ENCODE measurements at places on chromosomes 12 and 14. TPM values are rescaled to one million over a fixed set of nuclear protein-coding genes. Genes with fewer than 3 reads are reported as not detected.

DNA sequence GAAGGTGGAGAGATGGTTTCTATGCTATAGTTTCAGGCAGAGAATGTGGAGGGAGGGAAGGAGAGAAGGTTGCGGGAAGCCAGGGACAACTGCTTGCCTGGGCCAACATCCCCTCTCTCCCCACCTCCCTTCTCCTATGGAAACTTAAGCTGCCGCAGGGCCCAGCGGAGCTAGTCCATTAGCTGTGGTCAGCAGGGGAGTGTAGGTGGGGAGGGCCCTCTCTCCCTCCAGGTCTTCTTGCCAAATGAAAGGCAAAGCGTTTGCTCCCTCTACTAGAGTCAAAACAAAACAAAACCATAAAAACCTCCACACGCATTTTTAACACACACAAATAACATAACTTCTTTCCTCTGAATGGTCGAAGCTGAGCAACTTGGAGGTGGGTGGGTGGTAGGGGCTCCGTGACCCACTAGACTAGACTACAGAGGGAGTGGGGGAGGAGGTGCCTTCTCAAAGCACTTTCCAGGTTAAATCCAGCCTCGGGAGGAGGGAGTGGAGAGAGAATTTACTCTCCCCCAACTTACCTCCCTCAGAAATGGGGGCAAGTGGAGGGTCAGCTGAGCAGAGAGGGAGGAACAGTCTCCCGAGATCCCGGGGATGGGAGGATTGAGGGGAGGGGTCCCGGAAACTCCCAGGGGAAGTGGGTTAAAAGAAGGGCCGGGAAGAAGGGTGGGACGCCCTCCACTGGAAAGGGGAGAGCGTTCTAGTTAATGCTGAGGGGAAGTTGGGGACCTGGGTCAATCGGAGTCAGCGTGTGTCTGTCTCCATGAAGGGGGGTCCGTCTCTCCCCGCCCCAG lies 4.6 kb upstream of the CACNB3 start:
- H3K4me1 ChIP-seq, result peaks cover 32% of the 10 kb centered on the region
- H3K4me3 ChIP-seq, result peak overlapping the region; percentile 84
- H3K36me3 ChIP-seq, result no peaks in the 10 kb centered on the region
- no peak for DNase-seq
- H3K27me3 ChIP-seq, result peaks cover 17% of the 10 kb centered on the region
- peak overlapping the region; percentile 46 for H3K27ac ChIP-seq

- H3K27ac ChIP-seq, result no peak overlapping the region
- no peak for DNase-seq
- no peak overlapping the region for H3K4me3 ChIP-seq
- no peaks in the 10 kb centered on the region for H3K4me1 ChIP-seq
- H3K27me3 ChIP-seq, result peaks cover 14% of the 10 kb centered on the region
Measured at GRCh38 chr12:98814254-98814653, 169.2 kb downstream of the APAF1 start.

GRCh38 chr12:122460061-122460460 lies 37.6 kb upstream of the CLIP1 start:
- no peak for DNase-seq
- peaks cover 1% of the 10 kb centered on the region for H3K36me3 ChIP-seq
- peaks cover 14% of the 10 kb centered on the region for H3K4me1 ChIP-seq
- no peaks in the 10 kb centered on the region for H3K27me3 ChIP-seq
- no peak overlapping the region for H3K4me3 ChIP-seq

- H3K27ac ChIP-seq, result no peak overlapping the region
- no peak for DNase-seq
- no peaks in the 10 kb centered on the region for H3K4me1 ChIP-seq
- H3K27me3 ChIP-seq, result no peaks in the 10 kb centered on the region
- no peak overlapping the region for H3K4me3 ChIP-seq
Measured at GRCh38 chr12:118188690-118189371, 52.9 kb downstream of the PEBP1 start.

DNA sequence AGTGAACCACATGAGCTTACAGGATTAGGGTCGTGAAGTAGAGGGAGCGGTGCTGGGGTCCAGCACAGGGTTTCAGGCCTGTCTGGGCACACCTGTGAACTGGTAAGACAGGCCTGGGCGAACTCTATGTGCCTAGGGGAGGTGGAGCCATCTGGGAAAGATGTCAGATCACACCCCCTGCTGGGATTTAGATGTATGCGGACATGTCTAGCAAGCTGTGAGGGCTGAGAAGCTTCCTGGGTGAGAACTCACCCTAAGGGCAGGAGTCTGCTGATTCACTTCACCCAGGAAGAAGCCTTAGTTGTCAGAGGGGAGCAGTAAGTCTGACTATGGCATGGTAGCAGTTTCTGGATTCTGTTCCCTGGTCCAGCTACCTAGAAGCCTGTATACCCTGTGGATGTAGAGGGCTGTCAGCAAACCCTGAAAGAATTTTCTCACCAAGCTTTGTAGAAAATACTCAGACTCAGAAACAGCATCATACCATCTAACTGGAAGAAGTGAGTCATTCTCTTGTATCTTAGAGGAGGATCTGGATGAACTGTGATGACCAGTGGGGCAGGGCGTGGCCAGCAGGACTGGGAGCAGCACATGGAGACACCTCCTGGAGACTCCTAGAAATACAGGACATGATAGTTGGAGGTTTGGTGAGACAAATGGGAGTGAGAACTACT lies 11.2 kb upstream of the PYGL start:
- no peaks in the 10 kb centered on the region for H3K27me3 ChIP-seq
- no peak for DNase-seq
- H3K4me3 ChIP-seq, result no peak overlapping the region

DNA sequence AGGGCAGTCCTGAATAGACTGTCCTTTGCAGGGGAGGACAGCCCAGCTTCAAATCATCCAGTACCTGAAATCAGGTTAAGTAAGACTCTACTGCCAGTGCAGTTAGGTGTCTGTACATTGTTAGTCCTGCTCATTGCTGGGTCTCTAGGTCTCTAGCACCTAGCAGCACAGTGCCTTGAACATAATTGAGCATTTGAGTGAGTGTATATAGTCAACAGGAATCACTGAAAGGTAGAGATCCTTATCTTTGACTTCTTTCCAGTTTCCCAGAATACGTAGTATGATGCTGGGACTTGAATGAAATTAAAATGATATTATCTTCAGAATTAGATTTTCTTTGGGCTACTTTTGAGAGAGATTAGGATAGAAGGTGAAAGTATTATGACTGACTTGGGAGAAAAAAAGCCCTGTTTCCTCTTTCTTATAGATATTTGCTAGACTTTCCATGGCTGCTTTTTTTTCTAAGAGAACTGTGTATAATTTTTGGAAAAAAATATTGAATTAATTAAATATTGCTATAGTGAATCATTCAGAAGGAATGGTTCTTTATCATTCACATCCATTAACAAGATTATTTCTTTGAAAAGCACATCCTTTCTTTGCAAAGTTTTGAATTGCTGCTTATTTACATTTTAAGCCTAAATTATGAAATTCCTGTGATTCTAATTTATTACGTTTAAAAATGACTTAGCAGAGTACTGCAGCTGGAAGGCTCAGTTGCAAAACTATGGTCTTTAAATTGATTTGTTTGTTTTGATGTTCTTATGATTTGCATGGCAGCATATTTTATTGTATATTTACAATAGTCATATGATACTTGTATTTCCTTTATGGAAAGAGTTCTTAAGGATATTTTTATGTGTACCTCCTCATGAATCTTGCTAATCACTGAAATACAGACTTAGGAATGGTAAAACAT lies 51.6 kb downstream of the PPP4R4 start:
- H3K27ac ChIP-seq, result no peak overlapping the region
- no peaks in the 10 kb centered on the region for H3K4me1 ChIP-seq
- H3K4me3 ChIP-seq, result no peak overlapping the region
- DNase-seq, result no peak
- H3K36me3 ChIP-seq, result peaks cover 2% of the 10 kb centered on the region

- no peaks in the 10 kb centered on the region for H3K36me3 ChIP-seq
- H3K27me3 ChIP-seq, result peaks cover 4% of the 10 kb centered on the region
- H3K4me3 ChIP-seq, result no peak overlapping the region
- DNase-seq, result no peak
- no peak overlapping the region for H3K27ac ChIP-seq
Measured at GRCh38 chr12:90100579-90100978, 391.9 kb upstream of the ATP2B1 start.

GRCh38 chr12:45260854-45261253 lies 45.0 kb downstream of the ANO6 start:
- no peak overlapping the region for H3K4me3 ChIP-seq
- no peak for DNase-seq
- H3K4me1 ChIP-seq, result peaks cover 21% of the 10 kb centered on the region
- H3K36me3 ChIP-seq, result peaks cover 5% of the 10 kb centered on the region
- H3K27ac ChIP-seq, result no peak overlapping the region

DNA sequence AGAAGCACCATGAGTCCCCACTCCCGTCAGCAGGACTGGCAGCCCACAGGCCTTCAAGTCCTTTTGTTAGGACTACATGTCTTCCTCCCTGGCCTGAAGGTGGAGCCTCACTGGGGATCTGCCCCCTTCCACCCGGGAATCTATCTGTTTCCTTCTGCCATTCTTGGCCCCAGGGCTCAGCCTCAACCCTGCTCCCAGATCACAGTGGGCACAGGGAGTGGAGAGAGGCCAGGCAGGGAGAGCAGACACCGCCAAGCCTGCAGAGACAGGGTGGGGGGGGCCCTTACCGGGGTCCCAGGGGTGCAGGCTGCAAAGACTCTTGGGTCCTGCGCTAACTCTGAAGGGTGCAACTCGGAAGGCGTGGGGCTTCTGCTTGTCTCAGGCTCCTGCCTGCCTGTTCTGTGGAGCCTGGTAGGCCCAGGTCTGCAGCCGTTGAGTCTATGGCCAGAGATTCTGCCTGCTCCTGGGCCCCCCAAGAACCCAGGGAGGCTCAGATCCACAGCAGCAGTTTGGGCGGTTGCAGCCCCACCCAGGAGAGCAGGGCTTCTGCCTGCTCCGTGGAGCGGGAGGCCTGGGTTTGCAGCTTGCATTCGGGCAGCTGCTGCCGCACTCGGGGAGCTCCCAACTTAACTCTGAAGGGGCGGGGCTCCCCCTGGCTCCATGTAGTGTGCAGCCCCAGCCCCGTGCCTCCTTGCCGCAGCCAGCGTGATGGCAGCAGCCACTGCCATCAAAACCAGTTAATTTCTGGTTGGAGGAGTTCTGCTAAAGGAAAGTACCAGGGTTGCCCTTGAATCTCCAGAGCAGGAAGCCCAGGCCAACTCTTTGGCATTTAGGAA lies 21.7 kb upstream of the PLBD1 start:
- H3K27me3 ChIP-seq, result no peaks in the 10 kb centered on the region
- H3K4me1 ChIP-seq, result no peaks in the 10 kb centered on the region
- no peak overlapping the region for H3K4me3 ChIP-seq

DNA sequence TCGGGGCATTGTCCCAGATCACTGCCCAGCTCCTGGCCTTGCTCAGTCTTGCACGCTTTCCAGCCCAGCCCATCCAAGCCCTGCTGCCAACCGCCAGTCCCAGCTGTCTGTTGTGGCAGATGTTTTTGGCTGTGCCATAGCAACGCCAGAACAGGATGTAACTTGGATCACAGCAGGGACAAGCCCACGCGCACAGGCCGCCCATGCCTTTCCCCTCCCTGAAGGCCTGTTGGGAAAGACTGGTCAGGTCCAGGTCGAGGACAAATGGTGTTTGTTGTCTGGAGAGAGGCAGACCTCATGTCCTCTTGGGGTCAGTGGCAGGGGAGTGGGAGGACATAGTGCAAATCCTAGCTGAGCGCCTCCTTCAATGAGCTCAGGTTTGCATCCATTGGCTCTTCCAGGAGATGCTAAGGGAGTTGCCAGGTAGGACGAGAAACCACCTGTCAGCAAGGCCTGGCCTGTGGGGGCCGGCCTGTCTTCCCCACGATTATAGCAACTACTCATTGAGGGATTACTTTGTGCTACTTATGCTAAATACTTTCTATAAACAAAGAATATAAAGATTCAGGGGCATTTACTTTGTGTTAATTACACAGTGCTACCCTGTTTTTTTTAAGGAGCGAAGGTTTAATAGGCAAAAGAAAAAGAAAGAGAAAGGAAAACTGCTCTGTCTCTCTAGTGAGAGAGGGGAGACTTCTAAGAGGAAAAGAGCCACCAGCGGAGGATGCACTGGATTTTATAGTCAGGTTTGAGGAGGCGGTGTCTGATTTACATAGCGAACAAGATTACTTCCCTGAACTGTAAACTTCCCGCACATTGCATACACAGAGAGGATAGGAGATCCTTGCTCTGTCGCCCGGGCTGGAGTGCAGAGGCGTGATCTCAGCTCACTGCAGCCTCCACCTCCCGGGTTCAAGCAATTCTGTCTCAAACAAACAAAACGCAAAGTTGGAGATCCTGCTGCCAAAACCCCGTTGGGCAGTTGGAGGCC lies 42.8 kb upstream of the CORO1C start:
- H3K27me3 ChIP-seq, result peaks cover 3% of the 10 kb centered on the region
- no peak overlapping the region for H3K27ac ChIP-seq
- no peaks in the 10 kb centered on the region for H3K36me3 ChIP-seq
- DNase-seq, result no peak
- peaks cover 1% of the 10 kb centered on the region for H3K4me1 ChIP-seq

DNA sequence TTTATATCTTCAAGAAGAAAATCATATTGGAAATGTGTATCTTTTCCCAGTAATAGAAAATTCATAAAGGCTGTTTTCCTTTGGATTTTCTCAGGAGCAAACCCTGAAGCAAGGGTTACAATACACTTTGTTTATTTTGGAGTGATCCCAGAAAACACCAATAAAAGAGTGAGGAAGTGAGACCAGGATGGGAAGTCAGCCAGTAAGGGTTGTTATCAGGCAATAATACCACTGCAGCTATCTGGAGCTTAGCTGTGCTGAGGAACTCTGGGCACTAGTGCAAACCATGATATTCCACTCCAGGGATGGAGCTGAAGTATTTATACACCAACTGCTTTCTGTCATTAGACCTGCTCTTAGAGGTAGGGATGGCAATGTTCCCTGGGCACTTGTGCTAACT lies 1002.3 kb downstream of the FLRT2 start:
- no peak overlapping the region for H3K27ac ChIP-seq
- H3K36me3 ChIP-seq, result no peaks in the 10 kb centered on the region
- no peaks in the 10 kb centered on the region for H3K4me1 ChIP-seq
- no peak overlapping the region for H3K4me3 ChIP-seq
- H3K27me3 ChIP-seq, result no peaks in the 10 kb centered on the region

DNA sequence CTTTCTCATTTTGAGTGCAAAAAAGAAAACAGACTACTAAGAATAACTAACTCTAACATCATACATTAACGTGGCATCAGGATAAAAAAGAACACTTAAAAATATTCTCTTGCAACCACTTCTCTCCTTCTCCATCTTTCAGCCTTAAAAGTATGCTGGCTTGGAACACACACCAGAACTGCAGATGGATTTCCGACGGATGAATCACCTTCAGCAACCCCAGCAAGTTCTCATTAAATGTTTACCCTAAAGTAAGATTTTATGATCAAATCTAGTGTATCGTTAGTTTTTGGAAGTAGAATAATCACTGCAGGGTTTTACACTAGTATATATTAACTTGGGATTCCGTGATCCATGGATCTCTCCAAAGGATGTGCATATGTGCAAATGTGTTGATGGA lies 1.2 kb downstream of the NEK9 start:
- peaks cover 45% of the 10 kb centered on the region for H3K4me1 ChIP-seq
- peak overlapping the region; percentile 98 for H3K4me3 ChIP-seq
- peaks cover 26% of the 10 kb centered on the region for H3K36me3 ChIP-seq
- peak overlapping the region; percentile 99 for H3K27ac ChIP-seq
- DNase-seq, result no peak
- H3K27me3 ChIP-seq, result no peaks in the 10 kb centered on the region

KCNMB4 gene
- 0.79 TPM for total RNA-seq

PRR4 gene
- total RNA-seq, result 2.5 TPM

ZFYVE21 gene
- 16.9 TPM for total RNA-seq

ADAM21 gene
- total RNA-seq, result not detected

PLCZ1 gene
- total RNA-seq, result not detected

Measured in activated CD4-positive, alpha-beta T cell treated with anti-CD3 and anti-CD28 coated beads, Interleukin-2, amount 10 ng/mL, durations not matched to agents 7 days and 5 days (primary cell).